ENCODE measurements at places on chromosomes 6 and 20.

DNA sequence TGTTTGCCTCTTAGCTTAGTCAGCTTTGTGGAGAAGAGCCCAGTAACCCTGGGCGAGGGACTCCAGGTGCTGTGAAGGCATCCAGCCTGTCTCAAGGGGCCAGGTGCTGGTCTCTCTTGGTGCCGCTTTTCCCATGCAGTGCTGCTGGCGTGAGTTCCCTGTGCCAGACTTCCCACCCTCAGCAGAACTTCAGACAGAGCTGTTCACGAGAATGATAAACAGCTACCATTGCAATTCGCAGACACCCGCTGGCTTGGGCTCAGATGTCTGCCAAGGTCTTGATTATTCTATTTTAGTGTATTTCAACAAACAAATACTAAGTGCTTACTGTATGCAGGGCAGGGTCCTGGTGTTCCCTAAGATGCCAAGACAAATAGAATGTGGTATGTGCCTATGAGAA lies 57.7 kb downstream of the RNF217 start:
- no peak for DNase-seq

GRCh38 chr20:38573413-38573812 lies 7.6 kb upstream of the ADIG start:
- DNase-seq = no peak

DNA sequence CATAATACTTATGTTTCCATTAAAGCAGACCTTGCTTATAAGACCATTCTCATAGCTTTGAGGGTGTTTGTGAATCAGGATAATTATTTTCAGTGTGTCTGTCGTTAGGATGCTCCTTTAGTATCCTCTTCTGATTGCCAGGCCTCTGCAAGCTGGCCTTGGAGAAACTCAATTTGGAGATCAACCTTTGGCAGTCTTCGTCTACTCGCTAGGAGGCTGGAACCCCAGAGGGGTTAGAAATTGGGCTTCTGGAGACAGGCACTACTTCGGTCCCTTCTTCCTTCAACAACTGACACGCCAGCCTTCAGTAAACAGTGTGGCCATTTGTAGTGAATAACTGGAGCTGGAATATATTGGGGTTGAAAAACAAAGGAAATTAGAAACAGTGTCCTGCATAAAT lies 100.8 kb upstream of the CITED2 start:
- no peak for DNase-seq

- DNase-seq = no peak
Measured at GRCh38 chr20:4966826-4967751, 34.2 kb downstream of the SLC23A2 start.

DNA sequence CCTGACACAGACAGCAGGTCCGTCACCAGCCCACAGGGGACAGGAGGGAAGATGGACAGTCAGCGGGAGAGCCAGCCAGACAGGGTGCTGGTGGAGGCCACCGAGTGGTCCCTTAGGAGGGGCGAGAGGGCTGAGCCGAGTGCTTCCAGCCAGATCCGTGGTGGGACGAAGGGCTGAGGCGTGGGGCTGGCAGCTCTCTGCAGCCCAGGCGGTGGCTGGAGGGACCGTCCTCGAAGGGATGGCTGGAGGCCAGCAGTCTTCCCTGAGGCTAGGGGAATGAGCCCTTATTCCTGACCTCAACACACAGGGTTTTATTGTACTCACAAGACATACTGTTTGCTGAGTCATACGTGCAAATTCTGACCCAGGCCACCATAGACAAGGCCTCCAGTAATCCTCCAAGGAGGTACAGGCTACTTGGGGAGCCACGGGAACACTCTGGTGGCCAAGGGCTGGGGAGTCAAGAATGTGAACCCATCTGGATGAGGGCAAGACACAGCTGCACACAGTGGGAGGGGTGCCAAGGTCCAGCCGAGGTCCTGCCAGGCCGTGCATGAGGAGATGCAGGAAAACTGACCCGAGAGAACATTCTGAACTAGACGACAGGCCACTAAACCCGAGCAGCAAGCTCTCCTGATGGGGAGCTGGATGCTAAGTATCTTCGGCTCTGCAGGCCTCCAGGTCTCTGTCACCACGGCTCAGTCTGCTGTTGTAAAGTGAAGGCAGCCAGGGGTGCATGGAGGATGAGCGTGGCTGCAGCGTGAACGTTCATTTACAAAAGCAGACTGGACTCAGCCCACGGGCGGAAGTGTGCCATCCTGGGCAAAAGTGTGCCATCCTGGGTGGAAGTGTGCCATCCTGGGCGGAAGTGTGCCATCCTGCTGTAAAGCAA lies 242.5 kb downstream of the TTLL2 start:
- no peak for DNase-seq
